ENCODE measurements at places on chromosomes 1 and 21. TPM values are rescaled to one million over a fixed set of nuclear protein-coding genes. Genes with fewer than 3 reads are reported as not detected.

DNA sequence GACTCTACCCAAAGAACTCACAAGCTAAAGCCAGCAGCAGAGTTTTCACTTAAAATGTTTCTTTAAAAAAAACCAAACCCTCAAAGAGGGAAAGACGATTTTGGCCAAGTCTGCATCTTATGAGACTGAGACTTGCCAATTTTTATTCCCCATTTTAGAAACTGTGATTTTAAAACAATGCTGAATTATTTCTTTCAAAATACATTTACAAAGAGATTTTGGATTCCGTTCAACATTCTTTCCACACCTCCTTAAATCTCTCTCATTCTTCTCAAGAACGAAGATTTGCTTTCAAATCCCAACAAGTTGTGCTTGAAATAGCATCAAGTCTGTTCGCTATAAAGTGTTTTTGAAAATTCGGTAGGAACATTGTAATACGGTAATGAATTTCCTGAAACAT, 133.9 kb upstream of the VANGL1 start:
- no peaks in the 10 kb centered on the region for H3K27me3 ChIP-seq
- no peak overlapping the region for H3K4me3 ChIP-seq
- no peaks in the 10 kb centered on the region for H3K36me3 ChIP-seq
- H3K27ac ChIP-seq: no peak overlapping the region

GRCh38 chr1:162016631-162017030, 7.0 kb downstream of the OLFML2B start:
- no peak for DNase-seq
- H3K36me3 ChIP-seq: peaks cover 1% of the 10 kb centered on the region
- H3K4me3 ChIP-seq: no peak overlapping the region
- H3K27ac ChIP-seq: no peak overlapping the region

DNA sequence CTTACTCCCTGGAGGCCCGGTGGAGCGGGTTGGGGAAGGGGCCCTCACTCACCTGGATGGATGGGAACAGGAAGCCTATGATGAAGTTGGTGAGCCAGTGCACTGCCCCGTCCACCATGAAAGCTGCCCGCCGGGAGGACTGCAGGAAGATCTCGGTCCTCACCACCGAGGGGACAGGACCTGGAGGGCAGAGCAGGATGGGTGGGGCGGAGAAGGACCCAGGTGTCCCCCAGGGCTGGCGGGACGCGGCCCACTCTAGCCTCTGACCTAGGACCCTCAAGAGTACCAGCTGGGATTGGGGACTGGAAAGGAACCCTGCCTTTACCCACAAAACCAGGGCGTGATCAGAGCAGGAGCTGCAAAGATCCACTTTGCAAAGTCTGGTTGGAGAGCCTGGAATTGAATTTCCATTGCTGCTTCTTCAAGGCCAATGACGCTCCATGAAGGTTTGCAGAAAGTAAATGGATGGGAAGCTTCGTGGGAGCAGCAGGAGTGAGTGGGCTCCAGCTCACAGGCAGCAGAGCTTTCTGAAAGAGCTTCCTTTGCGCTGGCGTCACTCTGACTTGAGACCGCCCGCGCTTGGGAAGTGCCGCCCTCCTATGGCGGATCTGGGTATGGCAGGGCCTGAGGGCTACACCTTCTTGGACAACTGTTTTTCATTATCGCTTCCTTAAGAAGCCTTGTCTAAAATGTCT, 21.4 kb downstream of the SLC2A7 start:
- H3K36me3 ChIP-seq: no peaks in the 10 kb centered on the region
- no peak overlapping the region for H3K27ac ChIP-seq
- H3K4me1 ChIP-seq: no peaks in the 10 kb centered on the region
- H3K27me3 ChIP-seq: no peaks in the 10 kb centered on the region
- peak; percentile 83 for DNase-seq

PRAMEF18 gene
- total RNA-seq: not detected

MPL gene
- total RNA-seq: not detected

GRCh38 chr1:36247538-36247937, 23.3 kb downstream of the THRAP3 start:
- H3K27ac ChIP-seq: no peak overlapping the region
- DNase-seq: no peak
- H3K4me3 ChIP-seq: no peak overlapping the region

IGSF3 gene
- 18.6 TPM for total RNA-seq

CD2 gene
- not detected for total RNA-seq
